IPS-NIHi11 (cell line): ENCODE measurements at places on chromosomes 2 and 18.

- DNase-seq = no peak
Measured at GRCh38 chr2:54419388-54419787, 36.7 kb upstream of the SPTBN1 start.

GRCh38 chr18:524466-524865 lies 24.0 kb upstream of the COLEC12 start:
- no peak for DNase-seq

DNA sequence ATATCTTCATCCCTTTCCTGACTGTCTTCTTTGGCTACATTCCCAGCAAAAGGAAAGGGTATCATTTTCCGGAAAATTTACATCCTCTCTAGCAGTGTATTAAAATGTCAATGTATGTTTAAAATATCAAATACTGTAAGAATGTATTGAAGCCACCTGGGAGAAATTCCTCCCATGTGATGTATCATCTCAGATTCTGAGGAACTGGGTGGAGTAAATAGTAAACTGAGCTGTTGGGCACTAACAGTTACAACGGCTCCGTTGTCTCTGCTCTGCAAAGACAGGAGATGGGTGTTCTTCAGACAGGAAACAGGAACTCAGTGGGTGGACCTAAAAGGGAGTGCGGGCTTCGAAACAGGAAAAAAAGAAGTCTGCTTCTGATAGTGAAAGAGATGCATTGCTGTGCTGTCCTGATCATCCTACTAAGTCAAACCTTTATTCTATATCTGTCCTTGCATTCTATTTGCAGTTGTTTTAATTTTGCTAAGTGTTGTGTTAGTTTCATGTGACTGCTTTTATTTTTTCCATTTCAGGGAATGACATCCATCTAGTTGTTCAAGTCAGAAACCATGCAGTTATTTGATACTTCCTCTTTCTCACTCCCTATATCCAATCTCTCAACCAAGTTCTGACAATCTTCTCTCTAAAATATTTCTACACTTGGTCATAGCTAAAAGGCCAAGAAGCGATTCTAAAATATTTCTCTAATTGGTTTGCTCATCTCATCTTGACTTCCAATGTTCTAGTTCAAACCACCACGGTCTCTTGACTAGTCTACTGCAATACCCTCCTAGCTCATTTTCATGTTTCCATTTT lies 19.4 kb downstream of the DOK1 start:
- DNase-seq = no peak

- DNase-seq = no peak
Measured at GRCh38 chr2:173347305-173348168, 7.1 kb upstream of the CDCA7 start.

- no peak for DNase-seq
Measured at GRCh38 chr2:138831691-138832090, 51.5 kb upstream of the NXPH2 start.

DNA sequence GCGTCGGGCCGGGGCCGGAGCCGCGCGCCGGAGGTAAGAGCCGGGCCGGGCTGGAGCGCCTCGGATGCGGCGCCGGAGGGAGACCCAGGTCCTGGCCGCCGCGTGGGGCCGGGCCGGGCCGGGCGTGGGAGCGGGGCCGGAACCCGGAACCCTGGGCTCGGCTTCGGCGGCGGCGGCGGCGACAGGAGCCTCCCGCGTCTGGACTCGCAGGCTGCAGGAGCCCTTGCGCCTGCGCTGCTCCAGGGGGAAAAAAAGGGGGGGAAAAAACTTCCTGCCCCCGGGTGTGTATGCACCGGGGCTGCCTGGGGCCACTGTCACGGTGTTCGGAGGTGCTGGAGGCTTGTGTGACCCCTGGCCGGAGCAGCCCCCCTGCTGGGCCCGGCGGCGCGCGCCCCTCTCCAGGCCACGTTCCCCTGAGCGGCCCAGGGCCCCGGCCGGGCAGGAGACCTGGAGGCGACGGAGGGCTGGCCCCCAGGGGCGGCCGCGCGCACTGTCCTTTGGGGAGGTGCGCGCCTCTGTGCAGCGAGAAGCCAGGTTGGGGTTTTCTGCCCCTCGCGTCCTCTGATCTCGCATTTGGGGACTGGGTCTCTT lies 864 bp downstream of the KLHL29 start:
- peak; percentile 55 for DNase-seq

DNA sequence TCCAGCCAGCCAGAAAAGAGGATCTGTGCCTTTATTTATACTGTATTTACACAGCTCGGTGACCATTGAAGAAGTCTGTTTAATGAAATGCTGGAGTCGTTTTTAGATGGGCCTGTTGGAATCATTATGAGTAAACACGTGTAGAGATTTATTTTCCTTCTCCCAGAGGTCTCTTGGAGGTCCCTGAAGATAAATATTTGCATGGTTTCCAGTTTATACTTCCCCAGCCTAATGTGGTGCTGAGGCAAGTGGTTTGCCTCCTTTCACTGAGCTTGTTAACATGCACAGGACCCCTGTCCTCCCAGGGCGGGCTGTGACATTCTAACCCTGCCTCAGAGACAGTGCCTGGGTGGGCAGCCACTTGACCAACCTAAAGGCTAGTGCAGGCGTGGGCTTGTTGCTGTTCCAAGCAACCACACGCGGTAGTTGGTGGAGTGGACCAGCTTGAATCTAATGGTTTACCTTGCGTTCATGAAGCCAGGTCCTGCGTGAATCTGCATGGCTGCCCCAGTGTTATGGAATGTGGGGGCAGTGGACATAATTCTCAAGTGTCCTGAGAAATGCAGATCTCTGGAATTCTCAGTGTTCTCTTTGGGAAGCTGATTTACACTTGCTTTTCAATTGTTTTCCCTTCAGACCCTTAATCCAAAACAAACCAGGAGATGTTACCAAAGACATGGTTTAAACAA lies 130.2 kb upstream of the DLX2 start:
- DNase-seq = no peak

- no peak for DNase-seq
Measured at GRCh38 chr2:29589440-29590103, 331.8 kb downstream of the ALK start.

DNA sequence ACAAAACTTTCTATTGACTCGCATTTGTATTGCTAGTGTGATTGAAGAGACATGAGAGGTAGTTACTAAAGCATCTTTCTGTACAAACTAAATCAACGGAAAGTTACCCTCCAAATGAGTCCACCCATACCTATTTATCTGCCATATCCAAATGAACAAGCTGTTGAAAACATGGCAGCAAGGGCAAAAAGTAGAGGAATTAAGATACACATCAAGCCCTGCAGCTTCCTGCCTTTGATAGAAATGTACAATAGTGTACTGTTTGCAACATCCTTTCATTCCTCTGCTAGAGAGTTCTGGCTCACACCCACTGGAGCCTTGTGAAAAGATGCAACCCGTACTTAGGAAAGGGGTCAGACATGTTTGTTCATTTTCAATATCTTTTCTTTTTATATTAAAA lies 122.5 kb downstream of the ERBB4 start:
- DNase-seq = no peak

DNA sequence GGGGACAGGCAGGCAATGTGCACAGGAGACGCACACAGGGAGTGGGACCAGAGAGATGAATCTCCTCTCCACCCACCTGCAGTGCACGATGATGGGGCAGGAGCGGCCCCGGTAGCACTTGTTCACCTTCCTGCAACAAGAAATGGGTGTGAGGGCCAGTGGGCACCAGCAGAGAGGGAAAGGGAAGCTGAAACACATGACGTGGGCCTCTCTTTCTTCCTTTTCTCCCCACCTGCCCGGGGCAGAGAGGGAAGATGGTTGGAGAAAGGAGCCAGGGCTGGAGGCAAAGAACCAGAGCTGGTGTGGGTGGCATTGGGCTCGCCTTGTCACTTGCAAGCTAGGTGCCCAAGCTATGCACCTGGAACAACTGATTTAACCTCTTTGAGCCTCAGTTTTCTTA lies 12.2 kb downstream of the DNAJB2 start:
- DNase-seq = no peak

GRCh38 chr18:23220355-23220754 lies 85.1 kb downstream of the CABLES1 start:
- no peak for DNase-seq

GRCh38 chr2:126752876-126753275 lies 96.9 kb downstream of the GYPC start:
- DNase-seq = no peak

DNA sequence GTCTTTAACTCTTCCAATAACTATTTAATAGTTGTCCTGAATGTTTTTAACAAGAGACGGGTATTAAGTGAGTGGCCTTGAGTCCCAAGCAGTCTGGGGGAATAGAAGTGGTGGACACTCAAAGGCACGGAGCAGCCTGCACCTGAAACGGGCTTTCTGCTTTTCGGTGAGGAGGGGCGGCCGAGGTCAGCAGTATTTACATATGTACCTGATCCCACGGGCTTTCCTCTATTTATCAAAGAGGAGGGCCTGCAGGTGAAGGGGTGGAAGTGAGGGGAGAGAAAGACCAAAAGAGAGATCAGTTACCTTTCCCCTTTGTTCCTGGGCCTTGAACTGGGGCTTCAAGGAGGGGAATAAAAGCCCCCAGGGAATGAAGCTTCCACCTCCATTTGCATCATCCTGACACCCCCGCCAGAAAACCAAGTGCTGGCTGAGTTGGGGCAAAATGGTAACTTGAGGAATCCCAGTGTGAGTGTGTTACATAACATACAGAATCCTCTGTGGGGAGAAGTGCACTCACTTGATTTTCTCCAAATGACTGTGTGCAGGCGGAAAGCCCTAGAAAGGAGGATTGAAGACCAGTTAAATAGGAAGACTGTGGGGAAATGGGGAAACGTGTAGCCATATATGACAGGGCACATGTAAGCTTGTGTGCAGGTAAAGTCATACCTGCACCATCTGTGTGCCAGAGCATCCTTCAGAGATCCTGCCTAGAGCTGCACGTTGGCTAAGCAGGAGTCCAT lies 12.4 kb downstream of the POU3F3 start:
- DNase-seq = no peak

- no peak for DNase-seq
Measured at GRCh38 chr2:196987649-196988364, 61.3 kb upstream of the PGAP1 start.

DNA sequence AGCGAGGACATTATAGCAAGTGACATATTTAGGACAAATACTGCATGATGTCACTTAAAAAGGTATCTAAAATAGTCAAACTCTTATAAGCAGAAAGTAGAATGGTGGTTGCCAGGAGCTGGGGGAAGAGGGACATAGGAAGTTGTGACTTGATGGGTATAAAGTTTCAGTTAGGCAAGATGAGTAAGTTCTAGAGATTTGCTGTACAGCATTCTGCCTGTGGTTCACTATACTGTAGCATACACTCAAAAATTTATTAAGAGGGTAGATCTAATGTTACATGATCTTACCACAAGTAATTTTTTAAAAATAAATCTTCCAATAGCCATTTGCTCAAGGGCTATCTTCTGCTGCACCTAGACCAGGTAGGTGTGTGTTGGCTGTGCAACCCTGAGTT lies 78.1 kb upstream of the NPAS2 start:
- no peak for DNase-seq

- no peak for DNase-seq
Measured at GRCh38 chr2:150303281-150303680, 184.2 kb downstream of the RND3 start.

GRCh38 chr2:128145651-128146050 lies 54.7 kb downstream of the UGGT1 start:
- DNase-seq = no peak

- DNase-seq = peak; percentile 70
Measured at GRCh38 chr18:7568426-7568825, 1.3 kb downstream of the PTPRM start.

- DNase-seq = peak; percentile 49
Measured at GRCh38 chr2:219737270-219737691, 109.9 kb downstream of the SLC4A3 start.

DNA sequence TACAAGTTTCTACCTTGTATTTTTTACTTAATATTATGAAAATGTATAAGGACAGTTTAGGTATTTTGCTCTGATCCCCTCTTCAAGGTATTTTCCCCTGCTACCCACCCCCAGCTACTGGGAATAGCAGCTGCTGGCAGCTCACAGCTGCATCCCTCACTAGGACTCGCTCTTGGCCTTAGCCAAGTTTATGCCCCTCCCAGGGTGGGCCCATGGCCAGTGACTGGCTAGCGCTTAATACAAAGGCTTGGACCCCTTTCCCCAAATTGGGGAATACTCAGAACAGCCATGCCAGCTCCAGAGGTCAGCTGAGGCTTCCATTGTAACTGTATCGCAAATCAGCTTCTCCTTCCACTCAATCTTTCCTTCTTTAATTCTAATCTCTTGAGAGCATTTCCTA lies 131.3 kb downstream of the GFPT1 start:
- no peak for DNase-seq

GRCh38 chr2:102891296-102891695 lies 129.5 kb downstream of the TMEM182 start:
- DNase-seq = no peak

DNA sequence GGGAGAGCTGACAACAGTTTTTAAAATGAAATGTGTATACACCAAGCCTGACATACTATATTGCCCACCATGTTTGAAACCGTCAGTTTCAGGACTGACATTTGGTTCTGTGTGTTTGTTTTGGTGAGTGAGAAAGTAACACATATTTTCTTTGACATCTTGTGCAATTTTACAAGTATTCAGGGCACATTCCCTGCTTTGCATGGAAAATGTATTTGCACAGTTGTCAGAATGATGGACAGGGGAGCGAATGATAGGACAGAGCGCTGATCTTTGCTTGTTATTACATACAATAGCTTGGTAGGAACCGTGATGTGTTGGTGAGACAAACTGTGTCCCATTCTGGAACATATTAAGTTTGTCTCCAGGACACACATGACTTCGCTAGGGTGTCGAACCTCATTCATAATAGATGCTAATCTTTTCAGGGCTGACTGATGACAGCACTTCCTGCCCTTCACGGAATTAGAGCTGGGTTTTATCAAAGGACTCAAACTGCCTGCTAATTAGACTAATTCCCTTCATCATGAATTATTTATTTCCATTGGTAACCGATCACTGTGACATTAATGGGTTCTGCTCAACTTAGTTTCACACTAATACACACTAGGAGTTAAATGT lies 158.5 kb downstream of the CDCA7 start:
- no peak for DNase-seq

- no peak for DNase-seq
Measured at GRCh38 chr2:113940891-113941290, 51.0 kb downstream of the ACTR3 start.

DNA sequence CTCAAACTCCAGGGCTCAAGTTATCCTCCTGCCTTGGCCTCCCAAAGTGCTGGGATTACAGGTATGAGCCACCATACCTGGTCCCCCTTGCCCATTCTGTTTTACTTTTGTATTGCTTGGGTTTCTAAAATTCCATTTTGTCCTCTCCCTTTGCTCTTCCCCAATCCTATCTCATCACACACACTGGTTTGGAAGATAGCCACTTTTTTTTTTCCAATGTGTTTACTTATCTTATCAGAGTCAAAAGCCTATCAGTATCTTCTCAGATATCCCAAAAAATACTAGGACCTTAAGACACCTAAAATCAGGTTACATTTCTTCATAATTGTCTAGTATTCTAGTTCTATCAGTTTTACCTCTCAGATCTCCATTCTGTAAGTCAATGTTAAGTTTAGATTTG lies 56.1 kb downstream of the MSH2 start:
- no peak for DNase-seq

- DNase-seq = no peak
Measured at GRCh38 chr2:235931676-235932075, 236.5 kb downstream of the GBX2 start.

- DNase-seq = no peak
Measured at GRCh38 chr2:133657591-133657990, 89.3 kb upstream of the NCKAP5 start.
